Mucosa of gallbladder (tissue), 1 donor: ENCODE measurements at places on chromosomes 16 and 17. TPM values are rescaled to one million over a fixed set of nuclear protein-coding genes. Genes with fewer than 3 reads are reported as not detected.

KRTAP4-1 gene
- not detected for total RNA-seq

NPIPA8 gene
- total RNA-seq = 1.5 TPM

CDH13 gene
- total RNA-seq = 2.0 TPM

PLCD3 gene
- 63.6 TPM for total RNA-seq

TEKT5 gene
- not detected for total RNA-seq

GPR139 gene
- total RNA-seq = not detected

MT1G gene
- total RNA-seq = 55.2 TPM

ANKRD40CL gene
- 10.9 TPM for total RNA-seq

LRRC75A gene
- total RNA-seq = 7.0 TPM

DNAH9 gene
- total RNA-seq = 1.5 TPM

CHD9NB gene
- 4.8 TPM for total RNA-seq

TLCD2 gene
- total RNA-seq = 6.5 TPM

CHP2 gene
- total RNA-seq = not detected

CHST4 gene
- total RNA-seq = 586 TPM

SEC14L1 gene
- total RNA-seq = 71.2 TPM

ACSM2A gene
- 0.26 TPM for total RNA-seq

MYH8 gene
- not detected for total RNA-seq

CLEC18C gene
- total RNA-seq = 0.98 TPM

CDC42EP4 gene
- total RNA-seq = 77.6 TPM

OR3A1 gene
- 0.81 TPM for total RNA-seq

ITGA2B gene
- 2.9 TPM for total RNA-seq

CHST6 gene
- 0.20 TPM for total RNA-seq

KRT28 gene
- not detected for total RNA-seq

GLTPD2 gene
- total RNA-seq = 0.46 TPM

WWP2 gene
- total RNA-seq = 68.6 TPM

PRSS33 gene
- 1.8 TPM for total RNA-seq

GPR179 gene
- 0.23 TPM for total RNA-seq

LLGL2 gene
- 477 TPM for total RNA-seq

DHX38 gene
- 55.7 TPM for total RNA-seq

GRAPL gene
- 9.2 TPM for total RNA-seq

ODAD4 gene
- 1.6 TPM for total RNA-seq

MYO19 gene
- 46.2 TPM for total RNA-seq

ARL2BP gene
- total RNA-seq = 46.4 TPM

TPSAB1 gene
- 139 TPM for total RNA-seq

CA10 gene
- total RNA-seq = 0.17 TPM

KRTAP17-1 gene
- not detected for total RNA-seq
